ENCODE measurements at places on chromosomes 7 and 10. TPM values are rescaled to one million over a fixed set of nuclear protein-coding genes. Genes with fewer than 3 reads are reported as not detected.

The CRYGN gene
- polyA plus RNA-seq: 0.07 TPM

The SYT15 gene
- polyA plus RNA-seq: 2.7 TPM

The CPN1 gene
- polyA plus RNA-seq: not detected

The PAPOLB gene
- not detected for polyA plus RNA-seq

The SCRN1 gene
- polyA plus RNA-seq: 22.3 TPM

- DNase-seq: no peak
Measured at GRCh38 chr10:100359030-100359432, 12.0 kb downstream of the SCD start.

GRCh38 chr10:11012421-11013295 lies 5.0 kb upstream of the CELF2 start:
- no peak for DNase-seq

DNA sequence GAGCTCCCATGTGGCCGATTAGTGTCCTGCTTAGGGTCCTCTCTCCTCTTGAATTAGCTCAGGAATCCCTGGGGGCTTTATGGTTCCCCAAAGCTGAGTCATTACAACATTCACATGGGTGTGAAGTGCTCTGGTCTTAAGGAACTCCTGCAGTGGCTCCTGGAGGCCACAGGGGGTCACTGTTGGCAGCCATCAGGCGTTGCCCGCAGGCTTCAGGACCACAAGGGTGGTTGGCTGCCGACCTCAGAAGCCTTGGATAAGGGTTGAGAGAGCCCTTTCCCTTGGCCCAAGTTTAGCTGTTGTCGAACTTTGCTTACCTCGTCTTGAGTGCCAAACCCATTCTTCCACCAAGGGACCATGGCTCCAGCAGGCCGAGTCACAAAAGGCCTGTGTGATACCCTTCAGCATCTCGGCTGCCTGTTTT lies 61.7 kb downstream of the SH2D4B start:
- DNase-seq: no peak

DNA sequence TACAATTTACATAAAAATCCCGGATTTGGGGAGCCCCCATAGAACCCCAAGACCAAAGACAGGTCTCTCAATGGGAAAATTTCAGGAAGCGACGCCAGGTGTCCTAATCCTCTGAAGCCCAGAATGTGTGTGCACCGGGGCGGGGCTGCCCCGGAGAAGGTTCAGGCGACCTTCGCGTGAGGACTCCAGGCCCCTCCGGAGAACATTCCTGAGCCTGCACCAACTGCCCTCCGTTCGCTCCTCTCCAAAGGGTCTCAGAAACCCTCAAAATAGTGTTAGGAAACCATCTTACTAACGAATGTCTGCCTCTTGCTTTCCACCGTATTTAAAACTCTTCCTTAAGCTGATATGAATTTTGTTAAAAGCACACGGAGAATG lies 78.5 kb upstream of the INSIG1 start:
- DNase-seq: no peak

DNA sequence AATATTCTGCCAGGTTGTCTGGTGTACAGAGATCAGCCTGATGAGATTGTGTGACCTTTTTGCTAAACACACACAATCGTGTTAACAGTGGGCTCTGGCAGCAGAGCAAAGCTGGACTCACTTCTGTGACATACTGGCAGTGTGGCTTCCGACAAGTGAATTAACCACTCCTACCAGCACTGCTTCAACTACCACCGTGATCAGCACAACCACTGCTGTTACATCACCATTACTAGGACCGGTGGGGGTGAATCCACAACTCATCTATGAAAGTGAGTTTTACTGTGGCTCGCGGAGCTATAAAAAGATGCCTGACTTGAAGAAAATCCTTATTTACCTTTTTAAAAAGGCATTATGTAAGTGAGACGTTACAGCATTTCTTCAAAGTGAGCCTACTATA lies 135.6 kb downstream of the WDR37 start:
- DNase-seq: peak; percentile 1

- no peak for DNase-seq
Measured at GRCh38 chr7:14606101-14606500, 296.4 kb downstream of the DGKB start.

DNA sequence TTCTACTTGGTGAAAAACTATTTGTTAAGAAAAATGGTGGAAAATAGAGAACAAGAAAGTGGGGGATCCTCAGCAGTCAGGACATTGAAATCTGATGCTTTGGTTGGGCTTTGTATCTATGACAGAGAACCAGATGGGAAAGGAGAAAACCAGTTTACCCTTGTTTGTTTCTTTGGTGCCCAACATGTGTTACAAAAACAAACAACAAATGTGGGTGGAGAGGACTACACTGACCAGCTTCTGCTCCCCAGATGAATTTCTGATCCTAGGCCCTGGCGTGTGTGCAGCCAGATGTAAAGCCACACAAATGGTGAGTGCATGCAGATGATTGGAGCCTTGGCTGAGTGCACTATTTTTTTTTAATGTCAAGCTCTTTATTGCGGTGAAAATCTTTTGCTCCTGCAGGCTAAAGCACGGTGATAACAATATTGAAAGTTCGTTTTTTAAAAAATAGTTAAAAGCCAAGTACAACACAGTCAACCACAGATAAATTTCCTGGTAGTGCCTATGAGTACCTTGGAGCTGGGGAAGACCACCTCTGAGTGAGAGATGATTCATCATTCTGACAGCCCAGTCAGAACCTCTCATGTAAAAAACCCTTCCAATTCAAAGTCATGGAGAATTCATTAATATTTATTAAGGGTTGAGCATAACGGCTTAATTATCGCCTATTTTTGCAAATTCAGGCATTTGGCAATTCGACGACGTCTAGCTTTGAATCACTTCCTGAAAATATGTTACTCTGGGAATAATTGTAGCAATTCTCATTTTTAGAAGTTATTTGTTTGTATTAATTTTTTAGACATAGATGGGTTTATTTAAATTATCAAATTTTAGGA lies 163.7 kb downstream of the AGMO start:
- no peak for DNase-seq

GRCh38 chr7:29127527-29127926 lies 18.8 kb downstream of the CPVL start:
- no peak for DNase-seq
